Activated naive CD4-positive, alpha-beta T cell (primary cell): ENCODE measurements at places on chromosomes 3 and 15.

DNA sequence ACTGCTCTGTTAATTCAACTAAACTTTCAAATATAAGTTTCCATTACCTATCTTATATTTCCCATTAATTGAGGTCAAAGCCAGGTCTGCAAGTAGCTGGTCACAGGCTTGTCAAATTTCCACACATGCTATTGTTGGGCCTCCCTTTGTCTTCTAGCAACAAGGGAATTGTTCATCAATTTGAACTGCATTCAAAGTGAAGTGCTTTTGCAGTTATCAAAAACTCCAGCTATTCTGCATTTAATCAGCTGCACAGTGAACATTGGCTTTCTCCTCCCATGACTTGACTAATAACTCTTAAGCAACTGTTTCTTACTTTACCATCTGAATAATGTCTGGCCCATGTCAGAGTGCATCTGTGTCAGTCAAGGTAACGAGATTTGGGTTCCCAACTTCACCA is 198.4 kb downstream of the KCNH8 start:
- no peak for DNase-seq

- no peak for DNase-seq
These were observed 5.6 kb downstream of the THPO start for GRCh38 chr3:184372296-184372821.

DNA sequence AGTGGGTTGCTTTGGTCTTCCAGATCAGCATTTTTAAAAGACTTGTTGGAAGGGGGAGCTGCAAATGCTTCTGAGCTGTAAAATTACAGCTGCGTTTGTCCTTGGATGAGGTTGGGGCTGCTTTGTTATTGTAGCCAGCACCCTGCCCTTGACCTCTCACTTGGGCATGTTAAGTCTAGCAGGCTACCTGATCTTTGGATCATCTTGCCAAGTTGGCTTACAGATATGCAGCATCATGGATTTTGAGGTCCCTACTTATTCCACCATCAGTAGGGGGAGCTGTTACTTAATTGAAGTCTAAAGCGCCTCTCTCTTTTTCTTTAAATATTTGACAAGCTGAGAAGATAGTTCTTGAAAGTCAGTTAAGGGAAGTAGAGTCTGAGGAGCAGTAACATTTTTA is 793.0 kb downstream of the MCTP2 start:
- no peak for DNase-seq

- DNase-seq, result no peak
These were observed 511.4 kb upstream of the MCTP2 start for GRCh38 chr15:93719921-93720351.

GRCh38 chr3:197748597-197749314 is 927 bp upstream of the FYTTD1 start:
- no peak for DNase-seq

DNA sequence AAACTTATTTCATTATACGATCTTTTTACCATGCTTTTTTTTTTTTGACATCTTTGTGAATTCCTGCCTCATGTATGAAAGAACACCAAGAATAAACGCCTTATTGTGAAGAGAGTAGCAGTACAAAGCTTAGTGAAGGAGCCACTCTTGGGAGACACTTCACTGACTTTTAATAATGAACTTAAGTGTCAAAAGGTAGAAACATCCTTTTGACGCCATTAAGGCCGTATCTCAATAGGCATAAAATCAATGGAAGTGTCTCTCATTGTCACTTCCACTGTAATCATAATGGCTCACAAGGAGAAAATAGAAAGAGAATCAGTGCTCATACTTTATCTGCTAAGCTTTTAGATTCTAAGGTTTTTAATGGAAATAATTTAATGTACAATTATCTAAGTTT is 657.8 kb downstream of the DIPK2A start:
- no peak for DNase-seq

DNA sequence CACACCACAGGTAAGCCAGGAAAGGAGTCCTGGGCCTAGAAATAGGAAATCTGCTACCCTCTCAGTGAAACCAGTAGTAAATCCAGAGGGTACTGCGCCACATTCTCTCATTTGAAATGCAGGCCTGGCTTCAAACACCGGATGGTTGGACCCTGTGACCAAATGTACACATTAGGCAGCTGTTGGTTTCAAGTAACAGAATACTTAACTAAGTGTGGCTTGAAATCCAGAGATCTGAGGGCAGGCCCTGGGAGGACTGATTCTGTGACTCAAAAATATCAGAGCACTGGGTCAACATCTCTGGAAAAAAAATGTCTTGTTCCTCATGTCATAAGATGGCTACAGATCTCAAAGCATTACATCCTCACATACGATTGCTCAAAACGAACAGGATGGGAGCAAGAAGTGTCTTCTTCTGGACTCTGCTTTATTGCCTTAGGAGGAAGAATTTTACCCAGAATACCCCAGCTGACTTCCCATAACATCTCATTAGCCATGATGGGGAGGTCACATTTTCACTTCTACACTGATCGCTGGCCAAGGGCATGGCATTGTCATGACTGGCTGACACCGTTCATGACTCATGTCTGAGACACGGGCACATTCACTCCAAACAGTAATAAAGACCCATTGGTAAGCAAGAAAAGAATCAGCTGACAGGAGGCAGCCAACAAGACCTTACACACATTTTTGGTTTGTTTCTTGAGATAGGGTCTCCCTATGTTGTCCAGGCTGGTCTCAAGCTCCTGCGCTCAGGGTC is 166.0 kb downstream of the ARRDC4 start:
- DNase-seq, result no peak
